ENCODE measurements at places on chromosomes 12 and 14.

GRCh38 chr12:7130701-7131501, 730 bp downstream of the CLSTN3 start:
- no peak for DNase-seq

GRCh38 chr12:14621826-14622225, 54.1 kb upstream of the PLBD1 start:
- DNase-seq = no peak

- DNase-seq = peak; percentile 88
Observed at GRCh38 chr14:75399843-75400775, 27.7 kb upstream of the JDP2 start.

DNA sequence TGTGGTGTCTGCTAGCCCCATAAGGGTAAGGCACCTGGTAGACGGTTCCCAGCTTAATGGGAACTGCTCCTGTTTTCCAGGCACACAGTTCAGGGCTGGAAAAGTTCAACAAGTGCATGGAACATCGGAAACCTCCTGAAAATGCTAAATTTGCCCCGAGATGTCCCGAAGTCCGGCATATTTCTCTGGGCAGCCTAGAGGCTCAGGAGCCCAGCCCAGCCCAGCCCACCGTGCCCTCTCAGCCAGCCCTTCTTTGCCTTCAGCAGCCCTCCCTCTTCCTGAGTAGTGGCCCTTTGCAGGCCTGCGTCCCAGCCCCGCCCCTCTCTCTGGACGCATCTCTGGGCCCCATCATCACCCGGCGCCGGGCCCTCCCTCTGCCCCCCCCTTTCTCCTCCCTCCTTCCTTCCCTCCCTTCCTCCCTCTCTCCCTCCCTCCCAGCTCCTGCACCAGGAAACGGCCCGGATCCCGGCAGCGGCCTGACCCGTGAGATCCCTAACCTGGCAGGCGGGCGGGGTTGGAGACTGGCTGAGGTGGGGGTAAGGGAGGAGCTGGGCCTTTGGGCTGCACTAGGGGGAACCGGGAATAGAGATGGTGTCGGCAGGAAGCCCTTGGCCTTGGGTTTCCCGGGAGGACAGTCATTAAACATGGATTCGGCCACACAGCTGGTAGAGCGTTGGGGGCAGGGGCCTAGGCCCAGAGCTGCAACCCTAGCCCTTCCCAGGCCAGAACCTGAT, at the start of gene BCL2L2:
Gene BCL2L2, plus strand, starts transcription at position 422 of the 734 bp plus-strand sequence. CDS start 935 bp downstream, outside the sequence.
- peak; percentile 80 for DNase-seq

- no peak for DNase-seq
Observed at GRCh38 chr12:20777420-20777819, 33.1 kb upstream of the SLCO1B3 start.

- DNase-seq = no peak
Observed at GRCh38 chr14:63752449-63753169, 24.7 kb upstream of the SGPP1 start.

- no peak for DNase-seq
Observed at GRCh38 chr12:4114986-4115385, 158.6 kb upstream of the CCND2 start.

- no peak for DNase-seq
Observed at GRCh38 chr14:62307844-62308243, 545.6 kb downstream of the SNAPC1 start.

GRCh38 chr14:101124815-101125214, 221.3 kb upstream of the RTL1 start:
- no peak for DNase-seq

GRCh38 chr12:23884909-23885308, 64.6 kb downstream of the SOX5 start:
- DNase-seq = no peak

- DNase-seq = no peak
Observed at GRCh38 chr12:124224535-124225110, 70.3 kb upstream of the RFLNA start.

GRCh38 chr14:20624495-20625070, 16.9 kb downstream of the OR6S1 start:
- DNase-seq = no peak

DNA sequence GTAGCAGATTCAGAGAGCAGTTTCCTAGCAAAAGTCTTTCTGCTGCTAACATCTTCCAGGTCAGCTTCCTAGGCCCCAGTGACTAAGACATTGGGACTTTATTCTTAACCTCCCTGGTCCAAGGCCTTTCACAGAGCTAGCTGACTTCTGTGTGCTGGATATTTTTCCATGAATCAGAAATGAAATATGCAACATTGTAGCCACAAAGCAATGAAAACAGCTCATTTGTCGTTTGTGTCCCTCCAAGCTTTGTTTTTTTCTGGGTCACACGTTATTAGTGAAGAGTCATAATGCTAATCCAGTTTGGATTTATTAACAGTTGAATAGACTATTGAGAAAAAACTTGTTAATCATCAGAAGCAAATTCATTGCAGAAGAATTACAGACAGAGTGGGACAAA, 82.4 kb downstream of the ARF6 start:
- DNase-seq = no peak

DNA sequence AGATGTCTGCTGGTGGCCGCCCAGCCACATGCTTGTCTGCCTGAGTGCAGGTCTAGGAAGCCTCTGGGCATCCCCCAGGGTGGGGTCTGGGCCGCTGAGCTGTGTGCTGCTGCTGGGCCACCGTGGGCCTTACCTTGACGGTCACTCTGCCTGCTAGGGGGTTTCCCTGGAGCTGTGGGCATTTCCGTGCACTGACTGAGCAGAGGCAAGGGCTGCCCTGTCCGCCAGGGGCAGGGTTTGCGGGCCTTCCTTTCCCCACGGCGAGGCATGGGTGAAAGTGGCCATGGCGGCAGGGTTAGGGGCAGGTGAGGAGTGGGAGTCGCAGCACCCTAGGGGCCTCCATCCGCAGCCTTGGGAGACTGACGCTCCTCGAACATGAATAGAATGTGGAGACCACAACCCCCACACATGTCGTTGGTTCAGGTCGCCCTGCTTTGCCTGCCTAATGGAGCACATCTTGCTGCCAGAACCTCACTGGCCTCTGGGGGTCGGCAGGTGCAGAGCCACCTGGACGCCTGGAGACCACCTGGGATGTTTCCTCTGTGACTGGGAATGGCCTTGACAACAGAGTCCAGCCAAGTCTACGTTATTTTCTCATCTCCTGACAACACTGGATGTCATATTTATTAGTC, 2.5 kb downstream of the ZBTB42 start:
- no peak for DNase-seq

DNA sequence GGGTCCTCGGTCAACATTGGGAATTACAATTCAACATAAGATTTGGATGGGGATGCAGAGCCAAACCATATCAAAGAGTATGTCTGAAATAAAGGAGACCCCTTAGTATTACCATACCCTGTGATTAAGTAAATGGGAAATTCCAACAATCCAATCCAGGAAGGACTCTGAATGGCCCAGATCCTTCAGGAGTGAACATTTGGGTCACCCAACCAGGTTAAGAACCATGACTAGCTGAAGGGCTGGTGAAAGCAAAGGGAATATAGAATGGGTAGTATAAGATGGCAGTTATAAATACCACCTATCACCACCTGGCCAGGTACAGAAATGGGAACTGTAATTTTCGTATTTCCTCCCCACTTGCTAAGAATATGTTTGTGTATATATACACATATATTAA, 114.4 kb upstream of the CCDC196 start:
- no peak for DNase-seq

- no peak for DNase-seq
Observed at GRCh38 chr14:21049271-21049673, 7.1 kb downstream of the RNASE7 start.

DNA sequence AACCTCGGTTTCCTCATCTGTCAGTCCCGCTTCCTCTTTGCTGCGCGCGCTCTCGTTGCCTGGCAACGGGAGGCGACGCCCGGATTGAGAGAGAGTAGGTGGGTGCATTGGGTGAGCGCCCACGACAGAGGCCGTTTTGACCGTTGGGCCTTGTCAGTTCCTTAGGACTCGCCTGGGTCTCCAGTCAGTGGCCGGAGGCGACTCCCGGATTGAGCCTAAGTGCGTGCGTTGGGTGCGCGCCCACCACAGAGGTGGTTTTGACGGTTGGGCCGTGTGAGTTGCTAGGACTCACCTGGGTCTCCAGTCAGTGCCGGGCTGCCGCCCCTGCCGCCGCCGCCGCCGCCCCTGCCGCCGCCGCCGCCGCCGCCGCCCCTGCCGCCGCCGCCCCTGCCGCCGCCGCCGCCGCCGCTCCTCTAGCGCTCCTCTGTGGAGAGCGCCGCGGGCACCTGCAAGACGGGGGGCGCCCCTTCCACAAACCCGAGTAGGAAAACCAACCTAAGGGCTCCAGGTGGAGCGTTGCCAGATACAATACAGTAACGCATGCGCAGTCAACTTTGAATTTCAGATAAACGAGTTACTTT, 37.2 kb downstream of the APOBEC1 start:
- DNase-seq = no peak

Data from NCI-H187 treated with DMSO at 0.1 percent for 48 hours (cell line).